ENCODE measurements at places on chromosomes 7 and 10.

DNA sequence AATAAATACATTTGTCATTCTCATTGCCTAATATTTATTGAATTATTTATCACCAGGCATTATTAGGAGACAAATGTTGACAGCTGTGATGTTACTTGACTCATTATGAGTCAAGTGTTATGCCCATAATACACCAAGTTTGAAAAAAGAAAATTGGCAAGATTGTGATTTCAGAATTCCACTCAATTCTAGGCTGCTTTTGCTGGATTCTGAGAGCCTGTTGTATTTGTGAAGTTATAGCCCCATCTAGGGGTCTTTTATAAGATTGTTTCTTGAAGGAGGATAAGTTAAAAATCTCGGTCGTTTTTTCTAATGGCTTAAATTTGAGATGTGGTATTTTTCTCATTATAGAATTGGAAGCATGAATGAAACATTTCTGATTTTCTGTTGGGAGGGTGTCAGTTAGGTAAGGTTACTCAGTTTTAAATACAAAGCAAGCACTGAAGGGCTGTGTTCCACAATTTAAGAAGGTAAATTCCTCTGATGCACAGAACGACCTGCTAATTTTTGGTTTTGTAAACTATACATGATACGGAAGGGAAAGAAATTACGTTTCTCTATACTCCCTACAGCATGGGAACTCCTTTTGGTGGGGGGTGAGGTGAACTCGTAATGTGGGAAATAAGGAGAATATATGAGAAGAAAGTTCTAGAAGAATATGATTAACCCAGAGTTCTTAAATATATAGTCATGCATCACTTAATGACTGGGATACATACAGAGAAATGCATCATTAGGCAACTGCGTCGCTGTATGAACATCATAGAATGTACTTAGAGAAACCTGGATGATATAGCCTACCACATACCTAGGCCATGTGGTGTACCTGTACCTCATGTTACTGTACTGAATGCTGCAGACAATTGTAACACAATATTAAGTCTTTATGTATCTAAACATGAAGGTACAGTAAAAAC, 2.6 kb downstream of the STK31 start:
- no peak for DNase-seq

DNA sequence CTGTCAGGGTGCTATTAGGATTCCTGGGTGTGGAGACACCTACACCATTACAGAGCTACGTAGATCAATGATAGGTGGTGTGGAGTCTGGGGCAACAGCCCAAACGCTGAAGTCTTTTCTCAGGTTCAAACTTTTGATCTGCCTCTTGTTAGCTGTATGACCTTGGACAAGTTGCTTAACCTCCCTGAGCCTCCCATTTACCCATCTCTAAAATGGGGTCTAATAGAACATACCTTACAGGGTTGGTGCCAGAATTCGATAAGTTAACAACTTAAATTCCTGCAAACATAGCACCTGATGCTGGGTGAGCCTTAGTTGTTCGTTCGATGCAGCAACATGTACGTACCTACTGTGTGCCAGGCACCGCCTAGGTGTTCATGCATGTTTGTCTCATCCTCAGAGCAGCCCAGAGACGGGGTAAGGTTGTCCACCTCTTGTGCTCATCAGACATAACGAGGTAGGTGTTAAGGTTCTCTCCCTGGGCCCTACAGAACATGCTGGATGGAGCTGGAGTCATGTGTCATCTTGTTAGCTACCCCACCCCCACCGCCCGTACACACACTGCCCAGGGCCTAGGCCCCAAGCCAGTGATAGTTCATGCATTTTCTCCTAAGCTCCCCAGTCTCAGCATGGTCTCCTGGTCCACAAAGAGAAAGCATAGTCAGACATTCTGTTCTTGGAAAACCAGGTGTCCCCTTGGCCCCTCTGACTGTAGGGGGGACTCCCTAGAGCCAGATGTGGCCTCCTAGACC, 41.0 kb upstream of the SLC29A3 start:
- DNase-seq: no peak

DNA sequence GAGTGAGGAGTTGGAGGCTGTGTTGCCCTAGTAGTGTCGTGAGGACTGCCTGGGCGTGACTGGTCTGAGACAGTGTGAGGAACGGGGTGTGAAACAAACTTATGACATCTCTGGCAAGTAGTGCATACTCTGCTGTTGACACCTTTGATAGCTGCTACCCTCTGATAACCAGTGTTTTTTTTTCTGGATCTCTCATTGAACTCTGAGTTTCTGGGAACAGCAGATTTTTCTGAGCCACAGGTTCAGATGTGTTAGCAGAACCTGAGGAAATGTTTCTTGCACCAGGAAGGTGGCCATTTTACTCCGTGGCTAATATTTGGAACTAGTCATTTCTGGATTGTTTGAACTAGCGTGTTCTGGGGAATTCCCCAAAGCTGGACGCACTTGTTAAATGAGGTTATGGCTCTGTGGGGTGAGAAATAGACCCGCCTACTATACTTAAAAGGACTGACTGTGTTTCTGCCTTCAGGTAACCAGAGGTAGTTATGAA, 52.9 kb downstream of the AUTS2 start:
- DNase-seq: no peak

GRCh38 chr7:129767120-129768015, 155.8 kb downstream of the NRF1 start:
- DNase-seq: no peak

- no peak for DNase-seq
Observed at GRCh38 chr10:69018613-69019012, 30.0 kb downstream of the KIFBP start.

DNA sequence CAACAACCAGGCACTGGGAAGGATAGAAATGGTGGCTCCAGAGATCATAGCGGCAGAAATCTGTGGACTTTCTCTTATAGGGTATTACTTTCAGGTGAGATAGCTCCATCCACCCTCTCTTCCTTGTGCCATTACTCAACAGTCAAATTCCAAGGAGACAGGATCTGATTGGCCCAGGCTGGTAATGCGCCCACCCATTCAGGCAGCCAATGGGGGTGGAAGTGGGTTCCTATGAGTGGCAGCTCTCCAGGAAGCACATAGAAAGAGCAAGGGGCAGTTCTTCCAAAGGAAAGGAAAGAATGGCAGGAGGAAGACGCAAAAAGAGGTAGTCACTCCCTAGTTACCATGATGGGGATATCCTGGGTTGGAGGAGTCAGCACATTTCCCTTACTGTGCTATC, 94.4 kb downstream of the STRA8 start:
- DNase-seq: no peak

DNA sequence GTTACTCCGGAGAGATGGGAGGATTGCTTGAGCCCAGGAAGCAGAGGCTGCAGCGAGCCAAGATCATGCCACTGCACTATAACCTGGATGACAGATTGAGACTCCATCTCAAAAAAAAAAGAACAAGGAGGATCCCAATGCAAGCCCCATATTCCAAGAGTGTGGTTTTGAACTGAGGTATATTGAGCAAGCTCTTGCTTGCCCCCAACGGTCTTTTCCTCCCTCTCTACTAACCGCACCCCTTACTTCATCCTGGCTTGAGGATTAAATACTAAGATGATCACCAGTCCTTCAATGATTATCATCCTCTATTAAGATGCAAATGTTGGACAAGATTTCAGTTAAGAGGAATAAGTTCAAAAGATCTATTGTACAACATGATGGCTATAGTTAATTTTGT, 12.5 kb upstream of the SRGN start:
- no peak for DNase-seq

GRCh38 chr10:92972066-92972870, 88.3 kb upstream of the CYP26C1 start:
- no peak for DNase-seq

GRCh38 chr10:78319841-78320240, 286.2 kb downstream of the RPS24 start:
- no peak for DNase-seq

DNA sequence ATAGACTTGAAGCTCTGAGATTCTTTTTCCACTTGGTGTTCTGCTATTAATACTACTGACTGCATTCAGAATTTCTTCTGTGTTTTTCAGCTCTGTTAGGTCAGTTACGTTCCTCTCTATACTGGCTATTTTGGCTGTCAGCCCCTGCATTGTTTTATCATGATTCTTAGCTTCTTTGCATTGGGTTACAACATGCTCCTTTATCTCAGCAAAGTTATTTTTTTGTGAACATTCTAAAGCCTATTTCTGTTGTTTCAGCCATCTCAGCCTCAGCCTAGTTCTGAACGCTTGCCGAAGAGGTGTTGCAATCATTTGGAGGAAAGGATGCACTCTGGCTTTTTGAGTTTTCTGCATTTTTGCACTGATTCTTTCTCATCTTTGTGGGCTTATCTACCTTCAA, 201.5 kb upstream of the GNAI1 start:
- no peak for DNase-seq

- no peak for DNase-seq
Observed at GRCh38 chr10:86936661-86937501, 20.5 kb downstream of the MMRN2 start.

GRCh38 chr10:58885686-58886345, 290.6 kb upstream of the PHYHIPL start:
- no peak for DNase-seq

DNA sequence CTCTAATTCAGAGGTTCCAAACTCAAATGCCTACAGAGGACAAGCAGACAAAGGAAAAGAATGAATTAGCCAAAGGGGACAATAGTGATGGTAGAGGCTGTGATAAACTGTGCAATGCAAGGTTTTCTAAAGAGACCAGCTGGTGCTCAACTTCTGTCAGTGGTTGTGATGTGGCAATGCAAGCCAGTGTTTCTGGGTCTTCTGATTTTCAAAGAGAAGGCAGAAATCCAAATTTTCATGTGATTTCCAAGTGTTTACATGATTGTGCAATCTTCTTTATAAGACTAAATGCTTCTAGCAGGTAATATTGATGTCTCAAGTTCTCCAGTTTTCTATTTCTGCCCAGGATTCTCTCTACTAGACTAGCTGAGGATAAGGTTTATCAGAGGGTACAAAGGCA, 135.9 kb downstream of the PCDH15 start:
- DNase-seq: no peak

DNA sequence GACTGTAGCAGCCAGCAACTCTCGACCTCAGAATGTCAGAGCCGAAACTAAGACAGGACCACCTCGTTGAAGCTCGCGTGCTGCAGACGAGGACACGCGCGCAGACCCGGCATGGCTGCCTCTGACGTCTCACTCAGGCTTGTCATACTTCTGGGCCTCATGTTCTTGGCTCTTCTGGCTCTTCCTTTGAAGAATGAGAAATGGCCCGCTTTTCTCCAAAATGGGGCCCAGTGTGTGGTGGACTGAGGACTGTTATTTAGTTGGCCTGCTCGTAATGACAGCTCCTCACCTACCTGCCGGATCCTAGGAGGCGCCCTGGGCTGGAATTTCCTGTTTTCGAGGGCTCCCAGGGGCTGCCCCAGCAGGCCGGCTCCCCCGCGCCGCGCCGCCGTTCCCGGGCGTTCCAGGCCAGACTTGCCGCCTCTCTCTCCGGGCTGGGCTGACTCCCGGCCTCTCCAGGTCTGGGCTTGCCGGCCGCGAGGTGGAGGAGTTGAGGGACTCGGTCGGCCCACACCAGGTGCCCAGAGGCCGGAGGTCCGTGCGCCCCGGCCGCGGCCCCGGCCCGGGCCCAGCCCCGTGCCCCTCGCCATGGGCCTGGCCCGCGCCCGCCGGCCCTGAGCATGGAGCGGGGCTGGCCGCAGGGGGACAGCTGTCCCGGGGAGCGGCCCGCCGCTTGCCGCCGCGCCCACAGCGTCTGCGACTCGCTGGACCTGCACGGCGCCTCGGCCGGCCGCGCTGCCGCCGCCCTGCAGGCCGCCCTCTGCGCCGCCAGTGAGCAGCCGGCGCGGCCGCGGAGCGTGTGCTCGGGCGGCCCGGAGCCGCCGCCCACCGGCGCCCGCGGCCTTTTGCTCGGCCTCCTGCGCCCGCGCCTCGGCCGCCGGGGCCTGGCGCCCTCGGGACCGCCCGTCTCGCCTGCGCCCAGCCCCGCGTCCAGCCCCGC, 28.1 kb downstream of the AGAP3 start:
- DNase-seq: no peak

DNA sequence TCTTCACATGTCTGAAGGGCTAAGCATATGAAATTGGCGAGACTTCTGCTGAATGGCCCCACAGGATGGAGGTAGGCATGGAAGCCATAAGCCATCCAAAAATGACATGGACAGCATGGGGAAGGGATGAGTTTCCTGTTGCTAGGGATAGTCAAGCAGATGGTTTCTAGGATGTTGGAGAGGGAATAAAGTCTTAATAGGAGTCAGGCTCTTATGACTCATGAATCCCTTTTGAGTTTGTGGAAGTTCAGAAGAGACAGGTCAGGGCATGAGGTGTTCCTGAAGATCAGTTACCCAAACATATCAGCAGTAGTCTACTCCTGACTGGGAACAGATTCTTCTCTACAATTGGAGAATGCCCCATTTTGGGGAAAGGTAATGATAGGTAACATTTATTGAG, 243.9 kb downstream of the REEP3 start:
- DNase-seq: no peak

- no peak for DNase-seq
Observed at GRCh38 chr10:71743089-71743838, 23.7 kb upstream of the C10orf105 start.

GRCh38 chr7:70325509-70326101, 727.3 kb downstream of the AUTS2 start:
- no peak for DNase-seq

DNA sequence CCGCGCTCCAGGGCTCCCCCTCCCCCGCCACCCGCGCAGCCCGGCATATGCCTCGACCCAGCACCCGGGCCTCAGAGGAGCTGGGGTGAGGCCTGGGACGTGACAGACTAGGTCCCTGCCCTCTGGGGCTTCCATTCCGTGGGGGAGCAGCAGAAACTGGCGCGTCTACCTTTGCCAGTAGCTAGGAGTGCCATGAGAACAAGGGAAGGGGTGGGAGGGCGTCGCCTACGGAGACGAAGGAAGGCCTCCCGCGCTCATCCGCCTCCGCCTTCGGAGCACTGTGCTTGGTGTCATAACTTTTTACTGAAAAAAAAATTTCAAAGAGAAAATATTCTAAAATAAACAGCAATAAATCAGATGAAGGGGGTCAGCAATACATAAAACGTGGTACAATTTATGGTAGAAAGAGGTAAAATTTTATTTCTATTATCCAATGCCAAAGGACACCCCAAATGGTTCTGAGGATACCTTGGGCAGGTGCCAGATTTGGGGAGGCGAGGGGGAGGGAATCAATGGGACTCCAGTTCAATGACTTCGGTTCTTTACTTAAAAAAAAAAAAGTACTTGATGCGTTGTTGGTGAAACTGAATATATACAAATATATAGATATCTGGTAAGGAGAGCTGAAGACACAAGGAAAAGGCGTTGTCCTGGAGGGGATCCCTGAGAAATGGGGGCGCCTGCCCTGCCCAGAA, 35.1 kb upstream of the GRID1 start:
- peak; percentile 44 for DNase-seq

DNA sequence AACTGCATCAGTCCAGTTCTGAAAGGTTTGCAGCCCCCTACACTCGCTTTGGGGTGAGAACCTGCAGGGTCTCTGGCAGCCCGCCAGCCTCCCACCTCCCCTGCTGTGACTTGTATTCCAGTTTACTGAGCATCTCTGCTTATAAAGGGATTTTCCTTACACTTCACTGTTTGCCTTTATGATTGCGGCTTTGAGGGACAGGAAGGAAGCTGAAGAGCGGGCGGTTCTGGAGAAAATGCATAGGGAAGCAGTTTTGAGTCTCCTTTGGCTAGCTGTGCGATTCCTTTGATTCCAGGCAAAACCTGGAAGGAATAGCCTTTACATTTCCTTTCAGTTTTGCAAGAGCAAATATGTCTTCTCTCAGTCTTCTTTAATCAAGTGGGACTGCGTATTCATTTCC, 65.0 kb upstream of the TRIM8 start:
- no peak for DNase-seq

GRCh38 chr7:148230296-148230695, 360.3 kb upstream of the C7orf33 start:
- no peak for DNase-seq

Data from activated CD8-positive, alpha-beta memory T cell treated with anti-CD3 and anti-CD28 coated beads, Interleukin-2, amount 50 U/mL, for 4 hours (primary cell).